ENCODE measurements at places on chromosomes 5 and 9.

GRCh38 chr9:133733421-133733795, 4.7 kb downstream of the SARDH start:
- DNase-seq, result no peak

DNA sequence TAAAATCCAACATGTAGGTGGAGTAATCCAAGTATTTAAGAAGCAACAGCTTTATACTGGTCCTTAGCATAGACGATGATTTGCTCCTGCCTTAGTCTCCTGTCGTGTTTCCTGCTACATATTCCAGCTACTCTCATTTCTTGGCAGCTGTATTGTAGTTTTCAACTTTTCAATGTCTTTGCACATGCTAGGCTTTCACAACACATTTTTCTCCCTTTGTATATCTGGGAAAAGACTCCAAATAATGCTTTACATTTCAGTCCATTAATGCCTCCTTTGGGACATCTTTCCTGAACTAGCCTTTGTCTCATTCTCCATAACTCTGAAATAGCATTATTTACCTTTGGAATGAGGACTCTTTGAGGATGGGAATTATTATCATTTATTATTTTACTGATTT, 508.0 kb downstream of the PTPRD start:
- DNase-seq, result no peak

DNA sequence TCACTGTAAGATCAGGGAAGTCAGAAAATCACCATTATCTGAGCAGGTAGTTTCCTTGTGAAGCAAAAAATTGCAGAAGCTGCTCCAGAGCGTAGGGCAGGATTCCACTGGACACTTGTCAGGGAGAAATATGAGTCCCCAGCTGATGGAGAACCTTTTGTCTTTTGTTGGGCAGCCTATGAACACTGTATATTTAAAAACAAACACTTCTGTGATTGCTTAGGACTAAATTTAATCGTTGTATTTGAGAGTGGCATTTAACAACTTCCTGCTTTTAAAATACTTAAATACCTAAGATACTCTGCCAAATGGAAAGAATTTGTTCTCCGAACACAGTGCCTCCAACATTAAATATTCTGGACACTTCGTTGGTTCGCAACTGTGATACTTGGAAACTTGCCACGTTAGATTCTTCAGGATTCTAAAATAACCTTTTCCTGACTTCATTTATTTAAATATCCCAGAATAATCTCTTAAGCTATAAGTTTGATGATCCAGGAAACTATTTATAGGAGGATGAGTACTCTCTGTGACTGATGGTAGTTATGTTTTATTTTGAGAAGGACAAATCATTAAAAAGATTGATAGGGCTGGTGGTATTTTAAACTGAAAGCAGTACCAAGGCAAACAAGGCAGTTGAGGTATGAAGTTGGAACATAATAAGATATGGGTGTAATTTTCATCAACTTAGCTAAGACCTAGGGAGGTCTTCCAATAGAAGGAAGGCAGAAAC, 2.7 kb upstream of the HSPA4 start:
- peak; percentile 51 for DNase-seq

GRCh38 chr5:44900273-44900954, 91.7 kb downstream of the MRPS30 start:
- no peak for DNase-seq

DNA sequence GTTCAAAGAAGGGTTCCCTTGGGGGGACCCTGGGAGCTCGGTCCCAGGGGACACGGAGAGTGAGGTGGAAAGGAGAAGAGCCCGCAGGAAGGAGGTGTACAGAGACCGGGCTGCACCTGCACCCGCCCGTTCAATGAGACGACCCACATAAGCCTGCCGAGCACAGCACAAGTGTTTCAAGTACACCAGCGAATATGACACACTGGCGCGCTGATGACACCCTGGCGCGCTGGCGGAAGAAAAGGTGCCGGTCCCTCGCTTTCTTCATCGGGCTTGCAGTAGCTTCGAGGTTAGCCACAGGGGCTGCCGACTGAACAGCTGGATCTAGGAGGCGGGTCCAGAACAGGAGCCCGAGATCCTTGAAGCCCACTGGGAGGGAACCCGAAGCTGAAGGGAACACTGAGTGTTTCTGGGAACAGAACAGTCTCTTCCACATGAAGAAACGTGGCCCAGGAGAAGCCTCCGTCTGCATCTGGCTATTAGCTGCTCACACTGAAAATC, 1.4 kb downstream of the TBC1D9B start:
- no peak for DNase-seq

GRCh38 chr5:136199408-136199807, 6.4 kb upstream of the SMIM32 start:
- no peak for DNase-seq

GRCh38 chr5:174328631-174329299, 283.3 kb downstream of the NSG2 start:
- no peak for DNase-seq

- DNase-seq, result no peak
These were observed 61.2 kb upstream of the SELENOP start for GRCh38 chr5:42872865-42873264.

GRCh38 chr5:83471405-83472212, at the start of gene VCAN:
VCAN (plus strand) TSS chr5:83471744; CDS start chr5:83483519, 11,775 bp downstream.
- peak; percentile 78 for DNase-seq
